ENCODE measurements at places on chromosomes 11 and 22.

- DNase-seq: no peak
Measured at GRCh38 chr11:46383974-46384701, 2.7 kb downstream of the MDK start.

DNA sequence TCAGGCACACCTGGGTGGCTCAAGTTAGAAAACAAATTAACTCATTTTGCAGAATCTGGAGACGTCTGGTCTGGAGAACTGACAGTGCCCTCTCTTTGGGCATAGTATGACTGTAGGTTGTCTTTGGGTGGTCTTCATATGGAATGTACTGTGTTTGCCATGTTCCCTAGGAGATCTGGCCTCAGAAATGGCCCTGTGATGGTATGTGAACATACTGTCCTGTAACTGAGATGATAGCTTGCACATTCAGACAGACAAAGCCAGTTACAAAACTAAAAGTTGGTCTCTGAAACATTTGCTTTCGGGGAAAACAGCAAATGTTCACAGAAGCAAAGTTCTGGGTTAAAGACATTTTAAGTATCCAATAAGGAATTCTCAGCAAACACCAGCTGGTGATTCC, 29.7 kb downstream of the CD44 start:
- DNase-seq: no peak

DNA sequence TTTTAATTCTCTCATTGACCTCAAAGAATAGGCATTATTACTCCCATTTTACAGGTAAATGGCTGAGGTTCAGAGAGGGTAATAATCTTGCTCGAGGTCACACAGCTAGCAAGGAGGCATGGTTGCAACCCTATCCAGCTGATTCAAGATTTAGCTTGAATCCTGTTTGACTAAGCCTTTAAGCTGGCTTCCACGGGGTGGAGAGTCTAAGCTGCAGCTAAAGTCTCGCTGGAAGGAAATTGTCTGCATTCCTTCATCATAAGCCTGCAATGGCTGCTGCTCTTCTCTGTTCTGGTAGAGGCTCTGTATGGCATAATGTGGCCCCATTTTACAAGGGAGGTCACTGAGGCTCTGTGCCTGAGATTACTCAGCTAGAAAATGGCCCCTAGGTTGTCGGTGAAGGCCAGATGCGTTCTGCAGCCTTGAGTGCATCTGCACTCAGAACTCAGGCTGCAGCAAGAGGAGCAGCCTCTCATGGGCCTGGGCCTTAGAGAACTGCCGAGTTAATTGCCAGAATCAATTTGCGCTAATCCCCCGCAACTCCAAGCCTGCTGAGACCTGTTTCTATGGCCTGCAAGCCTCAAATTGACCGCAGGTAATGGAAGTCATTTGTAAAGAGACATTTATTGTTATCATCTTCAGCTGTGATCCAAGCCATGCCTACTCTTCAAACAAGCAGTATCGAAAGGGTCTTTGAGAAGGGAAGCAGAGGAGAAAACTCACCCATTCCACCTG, 44.1 kb upstream of the SEZ6L start:
- DNase-seq: no peak

DNA sequence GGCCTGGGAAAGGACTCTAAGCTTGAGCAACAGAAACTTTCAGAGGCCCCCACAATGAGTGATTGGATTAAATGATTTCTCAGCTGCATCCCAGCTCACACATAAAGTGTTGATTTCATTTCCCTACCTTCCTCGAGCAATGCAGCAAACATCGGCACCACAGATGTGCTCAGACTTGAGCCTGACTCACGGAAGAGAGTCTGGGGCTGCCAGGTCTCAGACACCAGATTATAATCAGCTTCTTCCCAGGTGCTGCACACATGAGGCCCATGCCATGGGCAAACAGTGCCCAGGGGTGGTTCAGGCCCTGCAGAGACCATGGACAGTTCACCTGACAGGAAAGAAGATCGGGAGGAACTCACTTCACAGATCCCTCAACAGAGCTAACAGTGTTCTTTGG, 226.6 kb upstream of the TENM4 start:
- no peak for DNase-seq

GRCh38 chr22:17773606-17774205, 563 bp downstream of the BID start:
- DNase-seq: no peak

DNA sequence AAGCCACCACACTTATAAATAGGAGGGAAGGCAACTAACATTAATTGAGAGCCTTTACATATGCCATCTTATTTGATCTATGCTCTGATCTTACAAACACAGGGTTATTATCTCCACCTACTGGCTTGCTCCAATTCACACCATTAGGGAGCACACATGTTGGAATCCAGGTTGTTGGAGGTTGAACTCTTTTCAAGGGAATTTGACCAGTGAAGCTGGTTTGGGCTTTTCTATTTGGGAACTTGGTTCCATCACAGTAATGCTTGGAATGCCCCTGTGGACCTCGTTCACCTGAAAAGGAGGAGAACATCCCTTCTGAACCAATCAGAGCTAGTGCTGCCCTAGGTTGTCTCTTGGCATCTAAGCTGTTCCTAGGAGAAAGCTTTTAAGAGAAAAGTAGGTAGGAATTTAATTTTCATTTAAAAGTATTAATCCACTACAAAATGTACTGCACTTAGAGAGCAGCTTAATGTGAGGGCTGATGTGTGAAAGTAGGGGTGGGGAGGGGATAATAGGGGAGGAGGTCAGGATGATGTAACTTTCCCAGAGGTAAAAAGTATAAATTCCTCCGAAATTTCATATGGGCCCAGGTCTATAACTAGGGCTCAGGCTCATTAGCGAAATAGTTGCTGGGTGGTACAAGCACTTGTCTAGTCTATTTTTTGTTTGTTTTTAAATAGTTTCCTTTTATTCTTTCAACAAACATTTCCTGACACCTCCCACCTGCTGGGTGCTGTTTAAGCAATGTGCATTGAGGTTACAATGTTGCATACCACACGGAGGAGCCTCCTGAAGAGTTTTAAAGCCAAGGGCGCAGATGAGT, 7.6 kb upstream of the MICAL2 start:
- no peak for DNase-seq

DNA sequence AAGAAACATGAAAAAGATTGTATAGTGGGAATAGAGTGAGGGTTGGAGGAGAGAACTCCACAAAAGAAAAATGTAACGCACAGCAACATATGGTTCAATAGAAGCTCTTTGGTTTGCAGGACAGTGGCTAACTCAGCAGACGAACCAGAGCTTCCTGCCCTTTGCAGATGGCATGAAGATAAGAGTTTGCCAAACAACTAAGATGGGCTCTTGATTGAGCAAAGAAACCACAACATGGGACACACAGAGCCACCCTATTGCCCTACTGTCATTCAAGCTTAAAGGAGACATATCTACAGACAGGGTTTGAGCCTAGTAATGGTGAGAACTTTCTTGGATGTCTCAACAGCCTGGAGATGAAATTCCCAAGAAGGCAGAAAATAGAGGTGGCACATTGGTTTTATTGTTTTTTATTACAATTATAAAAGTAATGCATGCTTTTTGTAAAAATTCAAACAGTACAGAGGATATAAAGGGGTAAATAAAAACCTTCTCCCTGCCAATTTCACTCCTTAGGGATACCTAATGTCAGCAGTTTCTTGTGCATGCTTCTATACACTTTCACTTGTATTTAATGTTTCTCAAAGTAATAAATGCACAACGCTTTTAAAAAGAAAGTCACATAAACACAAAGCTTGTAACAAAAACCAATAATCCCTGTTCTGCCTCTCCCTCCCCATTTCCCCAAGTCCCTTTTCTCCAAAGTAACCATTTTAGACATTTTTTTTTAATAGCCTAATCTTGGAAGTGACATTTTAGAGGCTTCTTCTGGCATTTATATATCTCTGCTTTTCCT, 63.7 kb downstream of the COPB1 start:
- no peak for DNase-seq

GRCh38 chr11:84145616-84146185, 859.5 kb upstream of the CCDC90B start:
- no peak for DNase-seq

DNA sequence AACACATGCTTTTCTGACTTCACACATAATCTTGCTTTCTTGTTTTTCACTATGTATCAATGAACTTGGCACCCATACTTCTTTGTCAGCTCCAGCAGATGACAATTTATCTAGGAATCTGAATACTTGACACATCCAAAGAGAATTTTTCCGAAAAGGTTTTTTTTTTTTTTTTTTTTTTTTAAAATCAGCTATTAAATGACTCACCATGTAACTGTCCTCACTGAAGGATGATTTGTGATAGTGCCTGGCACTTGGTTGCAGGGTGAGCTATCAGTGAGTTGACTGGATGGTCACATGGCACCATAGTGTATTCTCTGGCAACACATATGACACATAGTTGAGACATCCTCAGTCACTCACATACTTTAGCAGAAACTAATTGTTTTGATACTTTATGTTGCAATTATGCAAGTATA, 133.4 kb upstream of the E2F8 start:
- DNase-seq: no peak

DNA sequence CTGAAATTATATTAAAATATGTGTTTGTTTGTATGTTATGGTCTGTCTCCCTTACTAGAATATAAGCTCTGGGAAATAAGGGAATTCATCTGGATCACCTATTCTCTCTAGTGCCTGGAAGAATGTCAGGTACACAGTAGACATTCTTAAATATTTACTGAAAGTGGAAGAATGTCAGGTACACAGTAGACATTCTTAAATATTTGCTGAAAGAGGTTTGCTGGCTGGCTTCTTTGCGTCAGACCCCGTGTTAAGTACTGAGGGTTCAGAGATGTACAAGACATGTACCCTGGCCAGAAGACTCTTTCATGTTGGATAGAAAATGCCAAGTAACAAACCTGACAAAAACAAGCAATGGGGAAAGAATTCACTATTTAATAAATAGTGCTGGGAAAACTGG, 199.1 kb downstream of the INSC start:
- DNase-seq: no peak

DNA sequence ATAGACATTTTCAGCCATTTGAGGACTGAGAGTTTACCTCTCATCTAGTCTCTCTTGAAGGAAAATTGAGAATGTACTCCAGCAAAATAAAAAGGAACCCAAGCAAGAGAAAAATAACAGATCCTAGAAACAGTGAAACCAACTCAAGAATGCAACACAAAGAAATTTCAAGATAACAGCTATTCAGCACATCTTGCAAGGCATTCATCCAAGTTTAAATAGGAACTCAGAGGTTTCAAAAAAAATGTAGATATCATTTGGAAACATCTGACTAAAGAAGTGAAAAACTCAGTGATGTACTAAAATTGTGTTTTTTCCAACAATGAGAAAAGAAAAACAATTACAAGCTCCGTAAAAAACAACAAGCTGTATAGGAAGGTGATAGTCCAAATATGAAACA, 76.4 kb downstream of the TMEM135 start:
- no peak for DNase-seq

GRCh38 chr11:32792948-32793475, 1.4 kb downstream of the CCDC73 start:
- peak; percentile 67 for DNase-seq

DNA sequence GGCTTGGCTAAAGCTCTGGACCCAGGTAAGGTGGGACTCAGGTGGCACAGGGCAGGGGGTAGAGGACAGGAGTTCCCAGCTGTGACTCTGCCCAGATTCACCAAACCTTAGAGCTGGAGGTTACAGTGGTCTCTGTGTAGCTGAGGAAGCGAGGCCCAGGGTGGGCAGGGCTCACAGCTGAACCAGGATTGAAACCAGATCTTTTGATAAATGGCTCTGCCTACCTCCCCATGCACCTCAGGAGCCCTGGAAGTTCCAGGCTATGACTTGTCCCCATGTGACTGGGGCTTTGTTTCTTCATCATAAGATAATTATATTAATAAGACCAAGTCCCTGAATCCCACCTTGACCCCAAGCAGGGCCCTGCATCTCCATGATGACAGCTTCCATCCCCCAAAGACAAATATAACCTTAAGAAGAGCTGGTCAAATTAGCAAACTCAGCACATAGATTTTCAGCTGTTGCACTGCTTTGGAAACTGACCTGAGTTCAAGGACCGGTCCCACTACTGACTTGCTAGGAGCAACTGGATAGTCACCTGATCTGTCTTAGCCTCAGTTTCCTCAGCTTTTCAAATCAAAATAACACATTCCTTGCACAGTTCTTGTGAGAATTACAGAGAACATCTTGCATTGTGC, 21.3 kb upstream of the TSKU start:
- no peak for DNase-seq

DNA sequence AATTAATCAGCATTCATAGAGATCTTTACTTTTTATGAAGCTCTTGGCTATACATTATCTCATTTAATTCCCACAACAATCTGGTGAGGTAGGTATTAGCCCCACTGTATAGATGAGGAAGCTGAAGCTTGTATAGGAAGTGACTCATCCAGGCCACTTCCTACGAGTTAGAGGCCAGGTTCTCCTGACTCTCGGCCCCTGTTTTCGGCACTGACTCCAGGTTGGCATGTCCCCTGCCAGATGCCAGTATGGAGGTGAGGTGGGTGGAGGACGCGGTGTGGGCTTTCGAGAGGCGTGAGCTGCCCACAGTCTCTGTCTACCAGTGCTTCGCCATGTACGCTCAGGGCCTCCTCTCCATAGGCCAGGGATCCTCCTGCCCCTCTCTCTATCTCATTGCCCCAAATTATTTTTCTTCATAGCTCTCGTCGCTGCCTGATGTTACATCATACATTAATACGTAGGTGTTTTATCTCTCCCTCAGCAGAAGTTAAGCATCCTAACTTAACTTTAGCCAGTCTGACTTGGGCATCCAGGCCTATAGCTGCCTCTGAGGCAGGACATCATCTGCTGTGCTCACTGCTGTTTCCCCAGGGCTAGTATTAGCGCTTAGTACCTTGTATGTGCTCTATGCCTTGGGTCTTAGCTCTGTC, 9.0 kb downstream of the DGAT2 start:
- DNase-seq: no peak
